Mesothelial cell of epicardium (in vitro differentiated cells): ENCODE measurements at places on chromosomes 11 and 22.

DNA sequence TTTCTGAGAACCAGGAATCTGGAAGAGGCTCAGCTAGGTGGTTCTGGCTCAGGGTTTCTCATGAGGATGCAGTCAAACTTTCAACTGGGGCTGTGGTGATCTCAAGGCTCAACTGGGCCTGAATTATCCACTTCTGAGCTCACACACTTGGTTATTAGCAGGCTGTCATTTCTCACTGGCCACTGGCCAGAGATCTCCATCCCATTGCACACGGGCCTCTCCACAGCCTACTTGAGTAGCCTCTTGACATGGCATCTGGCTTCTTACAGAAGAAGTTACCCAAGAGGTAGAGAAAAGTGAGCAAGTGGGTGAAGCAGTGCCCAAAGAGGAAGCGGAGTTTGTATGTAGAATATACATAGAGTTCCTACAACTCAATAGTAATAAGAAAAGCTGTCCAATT, 16.0 kb downstream of the CALCA start:
- H3K27me3 ChIP-seq = peaks cover 13% of the 10 kb centered on the region
- no peak overlapping the region for H3K4me3 ChIP-seq
- H3K4me1 ChIP-seq = no peaks in the 10 kb centered on the region
- no peaks in the 10 kb centered on the region for H3K36me3 ChIP-seq
- DNase-seq = no peak
- H3K27ac ChIP-seq = no peak overlapping the region

- DNase-seq = no peak
- peaks cover 20% of the 10 kb centered on the region for H3K4me1 ChIP-seq
- no peaks in the 10 kb centered on the region for H3K36me3 ChIP-seq
- H3K4me3 ChIP-seq = no peak overlapping the region
- H3K27ac ChIP-seq = peak overlapping the region; percentile 1
Measured at GRCh38 chr11:119594639-119595249, 134.3 kb downstream of the NECTIN1 start.

DNA sequence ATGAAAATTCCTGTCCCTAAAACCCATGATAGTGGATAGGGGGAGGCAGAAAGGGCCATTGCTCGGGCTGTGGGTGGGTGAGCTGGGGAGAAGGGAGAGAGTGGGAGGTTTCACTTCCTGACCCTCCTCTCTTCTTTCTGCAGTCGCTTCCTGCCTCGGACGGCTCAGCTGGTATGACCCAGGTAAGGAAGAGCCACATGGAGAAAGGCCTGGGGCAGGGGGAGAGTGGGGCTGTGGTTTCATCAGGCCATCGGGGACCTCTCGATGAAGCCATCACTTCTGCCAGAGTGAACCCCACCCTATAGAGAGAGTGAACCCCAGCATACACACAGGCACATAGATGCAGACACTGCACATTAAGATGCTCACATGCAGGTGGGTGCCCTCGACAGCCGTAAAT, 12.6 kb downstream of the CD5 start:
- no peak overlapping the region for H3K27ac ChIP-seq
- DNase-seq = no peak
- no peak overlapping the region for H3K4me3 ChIP-seq
- H3K4me1 ChIP-seq = peaks cover 4% of the 10 kb centered on the region
- no peaks in the 10 kb centered on the region for H3K27me3 ChIP-seq

DNA sequence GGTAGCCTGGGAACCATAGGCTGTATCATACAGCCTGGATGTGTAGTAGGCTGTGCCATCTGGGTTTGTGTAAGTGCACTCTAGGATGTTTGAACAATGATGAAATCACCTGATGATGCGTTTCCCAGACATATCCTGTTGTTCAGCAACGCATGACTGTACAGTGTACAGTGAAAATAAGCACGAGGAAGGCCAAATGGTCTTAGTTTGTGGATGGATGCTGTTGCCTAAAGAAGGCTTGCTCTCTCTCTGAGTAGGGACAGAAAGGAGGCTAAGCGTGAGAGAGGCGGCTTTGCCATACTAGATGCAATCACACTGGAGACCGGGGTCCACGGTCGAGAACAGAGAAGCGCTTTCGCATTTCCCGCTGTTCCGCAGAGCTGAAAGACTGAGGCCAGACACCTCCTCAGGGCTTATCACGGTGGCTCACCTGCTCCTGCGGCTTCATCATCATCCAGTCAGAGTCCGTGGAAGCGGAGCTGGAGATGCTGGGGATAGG, 27.6 kb upstream of the APLP2 start:
- DNase-seq = no peak
- no peak overlapping the region for H3K27ac ChIP-seq
- H3K4me1 ChIP-seq = no peaks in the 10 kb centered on the region
- no peaks in the 10 kb centered on the region for H3K36me3 ChIP-seq
- no peak overlapping the region for H3K4me3 ChIP-seq
- H3K27me3 ChIP-seq = no peaks in the 10 kb centered on the region

DNA sequence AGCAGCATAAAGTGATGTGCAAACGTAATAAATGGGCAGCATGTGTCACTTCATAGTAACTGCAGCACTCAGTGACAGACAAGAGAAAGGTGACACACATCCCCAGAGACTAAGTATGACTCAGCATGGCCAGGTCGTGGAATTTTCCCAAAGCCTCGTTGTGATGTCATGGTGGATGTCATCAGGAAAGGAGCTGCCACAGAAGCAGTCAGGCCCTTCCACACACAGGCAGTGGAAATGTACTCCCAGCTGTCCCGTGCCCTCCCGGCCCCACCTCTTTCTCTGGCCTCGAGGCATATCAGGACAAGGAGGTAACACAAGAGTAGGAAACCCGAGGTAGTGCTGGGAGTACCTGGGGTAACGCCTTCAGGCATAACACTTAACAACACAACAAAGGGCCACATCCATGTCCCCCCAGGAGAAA, 8.1 kb downstream of the PC start:
- DNase-seq = no peak
- H3K4me1 ChIP-seq = peaks cover 14% of the 10 kb centered on the region
- H3K36me3 ChIP-seq = no peaks in the 10 kb centered on the region
- no peak overlapping the region for H3K4me3 ChIP-seq
- peak overlapping the region; percentile 54 for H3K27ac ChIP-seq

DNA sequence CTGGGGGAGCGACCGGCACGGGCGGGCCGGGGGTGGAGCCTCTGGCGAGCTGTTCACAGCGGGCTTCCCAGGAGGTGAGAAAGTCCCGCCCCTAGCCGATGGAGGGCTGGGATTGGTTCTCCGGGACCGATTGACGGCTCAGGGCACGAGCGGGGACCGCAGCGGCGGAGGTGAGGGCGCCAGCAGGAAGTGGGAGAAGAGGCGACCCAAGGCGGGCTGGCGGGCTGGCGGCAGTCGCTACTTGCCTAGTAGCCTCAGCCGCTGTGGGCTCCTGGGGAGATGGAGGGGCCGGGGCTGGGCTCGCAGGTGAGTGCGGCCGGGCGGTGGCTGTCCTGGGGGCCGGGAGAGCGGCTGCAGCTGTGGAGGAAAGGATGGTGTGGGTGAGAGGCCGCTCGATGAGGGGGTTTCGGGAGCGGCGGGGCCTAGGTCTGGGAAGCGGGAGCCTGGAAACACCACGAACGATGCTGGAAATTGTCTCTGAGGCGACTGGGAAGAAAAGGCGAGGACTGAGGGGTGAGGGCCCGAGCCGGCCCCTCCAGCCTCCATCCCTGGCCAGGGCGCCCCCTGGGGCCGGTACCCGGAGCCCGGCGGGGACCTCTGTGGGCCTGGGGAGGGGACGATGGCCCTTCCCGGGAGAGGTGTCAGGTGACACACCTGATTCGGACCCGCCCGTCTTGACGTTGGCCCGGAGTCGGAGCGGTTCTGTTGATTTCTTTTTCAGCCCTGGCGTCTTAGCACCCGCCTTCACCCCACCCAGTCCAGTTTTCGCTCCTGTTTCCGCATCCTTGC, at the start of gene ZDHHC13:
TSS of gene ZDHHC13 (plus strand) at position 198 of the 789 bp plus-strand sequence. CDS start at position 280, 82 bp downstream.
- H3K27ac ChIP-seq = peak within 1 kb of the TSS; percentile 87
- DNase-seq = peak; percentile 87
- peaks cover 3% of the 10 kb centered on the region for H3K36me3 ChIP-seq
- H3K27me3 ChIP-seq = peaks cover 15% of the 10 kb centered on the region
- peak within 1 kb of the TSS; percentile 89 for H3K4me3 ChIP-seq
- H3K4me1 ChIP-seq = peaks cover 14% of the 10 kb centered on the region

DNA sequence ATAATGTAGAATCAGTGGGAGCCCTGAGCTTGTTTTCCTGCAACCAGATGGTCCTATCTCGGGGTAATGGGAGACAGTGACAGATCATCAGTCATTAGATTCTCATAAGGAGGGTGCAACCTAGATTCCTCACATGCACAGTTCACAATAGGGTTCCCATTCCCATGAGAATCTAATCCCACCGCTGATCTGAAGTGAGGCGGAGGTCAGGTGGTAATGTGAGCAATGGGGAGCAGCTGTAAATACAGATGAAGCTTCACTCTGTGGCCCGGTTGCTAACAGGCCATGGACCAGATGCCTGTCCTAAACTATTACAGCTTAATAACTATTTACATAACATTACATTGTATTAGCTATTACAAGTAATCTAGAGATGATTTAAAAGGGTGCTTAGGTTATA, 17.0 kb downstream of the DIXDC1 start:
- H3K36me3 ChIP-seq = peaks cover 5% of the 10 kb centered on the region
- DNase-seq = no peak
- no peak overlapping the region for H3K4me3 ChIP-seq
- no peaks in the 10 kb centered on the region for H3K4me1 ChIP-seq

DNA sequence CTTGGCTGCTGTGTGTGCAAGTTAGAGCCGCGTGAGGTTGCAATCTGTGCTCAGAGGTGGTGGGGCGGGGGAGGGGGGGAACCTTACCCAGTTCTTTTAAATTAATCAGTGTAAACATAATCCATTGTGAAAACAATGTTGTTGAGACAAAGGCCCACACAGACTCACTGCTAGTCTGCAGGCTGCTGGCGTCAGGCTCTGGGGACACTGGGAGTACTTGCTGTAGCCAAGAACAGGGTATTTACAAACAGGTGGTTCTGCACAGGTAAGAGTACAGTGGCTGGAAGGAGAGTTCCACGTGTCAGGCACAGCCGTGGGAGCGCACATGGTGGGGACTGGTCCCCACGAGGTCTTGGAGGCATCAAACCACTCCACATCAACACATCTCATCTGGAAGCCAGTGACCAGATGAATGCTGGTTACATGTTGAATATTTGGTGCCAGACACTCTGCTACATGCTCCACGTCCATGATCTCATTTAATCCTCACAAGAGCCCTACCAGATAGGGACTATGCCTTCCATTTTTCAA, 27.4 kb downstream of the SCUBE1 start:
- H3K4me3 ChIP-seq = no peak overlapping the region
- H3K27ac ChIP-seq = peak overlapping the region; percentile 21
- H3K4me1 ChIP-seq = peaks cover 28% of the 10 kb centered on the region
- no peak for DNase-seq

DNA sequence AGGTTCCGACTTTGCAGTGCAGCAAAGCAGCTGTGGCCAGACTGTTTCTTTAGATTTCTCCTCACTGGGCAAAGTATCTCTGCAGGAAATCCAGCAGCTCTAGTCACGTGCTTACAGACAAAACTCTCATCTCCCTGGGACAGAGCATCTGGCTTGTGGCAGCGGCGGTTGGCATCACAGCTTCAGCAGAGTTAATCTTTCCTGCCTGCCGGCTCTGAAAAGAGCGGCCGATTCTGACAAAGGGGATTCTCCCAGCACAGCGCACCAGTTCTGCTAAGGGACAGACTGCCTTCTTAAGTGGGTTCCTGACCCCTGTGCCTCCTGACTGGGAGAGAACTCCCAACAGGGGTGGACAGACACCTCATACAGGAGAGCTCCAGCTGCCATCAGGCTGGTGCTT, 1357.3 kb upstream of the TENM4 start:
- H3K27me3 ChIP-seq = no peaks in the 10 kb centered on the region
- H3K27ac ChIP-seq = no peak overlapping the region
- H3K4me1 ChIP-seq = no peaks in the 10 kb centered on the region
- H3K4me3 ChIP-seq = no peak overlapping the region

DNA sequence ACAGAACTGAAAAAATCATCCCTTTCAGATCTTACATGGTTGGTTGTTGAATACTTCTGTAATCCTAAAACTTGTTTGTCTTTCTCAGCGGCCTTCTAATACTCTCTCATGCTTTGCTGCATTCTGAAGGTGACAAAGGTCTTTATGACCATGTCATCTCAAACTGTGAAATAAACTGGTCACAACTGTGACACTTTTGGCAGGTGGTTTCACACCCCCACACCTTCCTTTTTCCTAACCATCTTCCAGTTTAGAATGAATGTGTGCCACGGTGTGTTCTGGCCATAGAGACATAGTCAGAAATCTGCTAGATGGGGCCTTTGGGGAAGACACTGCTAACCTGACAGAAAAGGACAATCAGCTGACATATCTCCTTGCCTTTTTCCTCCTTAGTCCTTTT, 14.7 kb upstream of the RFPL3 start:
- H3K27me3 ChIP-seq = peaks cover 72% of the 10 kb centered on the region
- no peak overlapping the region for H3K4me3 ChIP-seq
- H3K36me3 ChIP-seq = no peaks in the 10 kb centered on the region

GRCh38 chr22:44452531-44453420, 45.3 kb downstream of the RTL6 start:
- no peak for DNase-seq
- H3K4me3 ChIP-seq = no peak overlapping the region
- H3K27ac ChIP-seq = no peak overlapping the region
- H3K36me3 ChIP-seq = no peaks in the 10 kb centered on the region
- H3K27me3 ChIP-seq = peaks cover 7% of the 10 kb centered on the region
- H3K4me1 ChIP-seq = peaks cover 2% of the 10 kb centered on the region

DNA sequence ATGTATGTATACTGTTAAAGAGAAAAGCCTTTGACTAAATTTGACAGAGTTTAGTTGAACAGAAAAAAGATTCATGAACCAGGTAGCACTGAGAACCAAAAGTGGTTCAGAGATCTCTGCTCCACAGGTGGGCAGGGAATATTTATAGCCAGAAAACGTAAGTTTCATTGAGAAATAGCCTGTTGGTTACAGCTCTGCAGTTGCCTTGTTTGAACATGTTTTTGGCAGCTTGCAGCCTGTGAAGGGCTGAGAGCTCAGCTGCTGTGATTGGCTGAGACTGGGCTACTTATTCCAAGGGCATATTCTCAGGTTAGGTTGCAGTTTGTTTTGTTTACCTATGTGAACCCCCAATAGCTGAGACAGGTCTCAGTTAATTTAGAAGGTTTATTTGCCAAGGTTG, 13.5 kb upstream of the ZNF74 start:
- DNase-seq = no peak
- H3K36me3 ChIP-seq = no peaks in the 10 kb centered on the region
- peaks cover 6% of the 10 kb centered on the region for H3K4me1 ChIP-seq
- no peak overlapping the region for H3K4me3 ChIP-seq
- peaks cover 15% of the 10 kb centered on the region for H3K27me3 ChIP-seq
- no peak overlapping the region for H3K27ac ChIP-seq

DNA sequence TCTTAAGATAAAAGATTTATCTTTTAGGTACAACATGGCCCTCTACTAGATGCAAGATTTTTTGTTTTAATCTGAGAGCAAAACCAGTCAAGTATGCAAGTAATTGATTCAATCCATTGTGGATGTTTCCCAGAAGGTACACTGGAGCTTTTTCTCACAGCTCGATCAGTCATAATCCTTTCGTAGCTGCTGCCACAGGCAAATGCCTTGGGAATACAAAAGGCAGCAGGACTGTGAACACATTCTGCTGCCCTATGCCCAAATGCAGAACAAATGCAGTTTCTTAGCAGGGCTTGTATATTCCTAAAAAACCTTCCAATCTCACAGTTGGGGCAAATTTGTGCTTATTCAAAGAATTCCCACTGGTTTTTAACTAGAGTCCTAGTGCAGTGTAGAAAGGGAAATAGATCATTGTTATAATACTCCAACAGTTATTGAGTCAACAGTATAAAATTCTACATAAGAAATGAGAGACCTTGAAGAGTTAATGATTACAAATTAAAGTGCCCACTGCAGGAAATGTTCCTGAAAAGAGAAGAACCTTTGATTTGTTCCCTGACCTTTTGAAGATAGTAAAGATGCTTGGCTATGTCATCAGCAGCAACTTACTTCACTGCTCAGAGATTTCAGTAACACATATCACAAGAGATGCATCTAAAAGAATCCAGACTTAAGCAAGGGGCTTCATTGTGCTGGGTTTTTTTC, 14.1 kb downstream of the LPXN start:
- no peaks in the 10 kb centered on the region for H3K36me3 ChIP-seq
- no peak overlapping the region for H3K4me3 ChIP-seq
- H3K27me3 ChIP-seq = no peaks in the 10 kb centered on the region
- H3K4me1 ChIP-seq = no peaks in the 10 kb centered on the region
